ENCODE measurements at places on chromosomes 11 and 22.

- no peak for DNase-seq
Observed at GRCh38 chr11:68942095-68942620, 38.5 kb downstream of the IGHMBP2 start.

- DNase-seq, result no peak
Observed at GRCh38 chr11:64239662-64240434, 1.0 kb upstream of the FKBP2 start.

GRCh38 chr11:19436932-19437331 lies 196.2 kb upstream of the E2F8 start:
- no peak for DNase-seq

GRCh38 chr11:12045914-12046635 lies 37.6 kb upstream of the DKK3 start:
- no peak for DNase-seq

Data from stimulated activated naive CD8-positive, alpha-beta T cell treated with anti-CD3 and anti-CD28 coated beads, Interleukin-15, amount 100 ng/mL, for 72 hours (primary cell).